Activated CD4-positive, alpha-beta T cell treated with anti-CD3 and anti-CD28 coated beads, Interleukin-2, amount 10 ng/mL, durations not matched to agents 7 days and 5 days (primary cell): ENCODE measurements at places on chromosomes 3 and 15.

DNA sequence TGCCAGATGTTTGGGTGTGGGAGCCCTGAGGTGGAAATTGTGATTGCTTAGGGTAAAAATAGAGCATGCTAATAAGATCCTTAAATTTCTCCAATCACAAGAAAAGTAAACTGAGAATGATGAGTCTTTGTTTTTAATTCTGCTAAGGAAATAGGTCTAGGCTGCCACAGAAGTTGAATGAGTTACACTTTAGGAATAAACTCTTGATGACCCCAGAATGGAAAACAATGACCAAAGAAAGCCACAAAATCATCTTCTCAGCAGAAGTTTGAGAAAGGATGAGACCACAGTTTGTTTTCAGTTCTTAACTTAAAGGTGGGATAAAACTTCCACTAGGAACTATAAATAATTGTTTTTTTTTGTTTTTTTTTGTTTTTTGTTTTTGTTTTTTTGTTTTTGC lies 164.6 kb upstream of the BCL6 start:
- no peak for DNase-seq

DNA sequence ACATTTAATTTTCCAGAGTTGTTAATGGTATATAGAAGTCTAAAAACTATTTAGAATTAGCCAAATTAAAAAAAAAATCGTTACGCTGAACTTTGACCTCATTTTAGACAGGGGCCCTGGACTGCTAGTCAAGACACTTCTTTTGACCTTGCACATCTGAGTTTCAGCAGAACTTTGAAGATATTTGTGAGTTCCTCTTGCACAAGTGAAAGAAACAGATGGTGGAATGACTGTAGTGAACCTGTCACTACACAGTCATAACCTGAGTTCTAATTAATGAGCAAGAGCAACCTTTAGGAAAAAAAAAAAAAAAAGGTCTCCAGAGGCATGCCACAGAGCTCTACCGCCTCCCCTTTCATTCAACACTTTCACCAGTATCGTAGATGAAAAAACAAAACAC lies 5.3 kb downstream of the MYO5C start:
- no peak for DNase-seq

DNA sequence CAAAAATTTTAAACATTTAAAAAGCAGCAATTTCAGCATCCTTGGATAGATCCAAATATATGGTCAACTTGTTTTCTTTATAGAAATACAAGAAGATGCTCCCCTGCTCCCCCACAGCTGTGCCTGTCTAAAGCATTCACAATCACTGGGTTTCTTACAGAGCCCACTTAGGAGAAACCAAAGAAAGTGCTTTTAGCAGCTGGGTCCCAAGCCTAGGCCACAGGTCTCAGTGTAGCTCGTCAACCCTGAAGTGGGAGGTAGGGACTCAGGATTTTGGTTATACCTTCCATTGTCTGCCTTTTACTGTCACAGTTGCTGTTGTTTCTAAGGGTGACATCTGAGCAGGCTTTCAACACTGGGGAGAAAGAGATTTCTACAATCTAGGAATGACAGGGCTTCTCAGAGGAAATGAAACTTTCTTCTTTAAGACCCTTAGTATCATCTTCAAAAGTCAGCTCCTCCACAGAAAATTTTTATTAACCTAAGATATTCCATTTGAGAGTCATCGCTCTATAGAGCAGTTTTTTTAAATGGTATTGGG lies 199.3 kb upstream of the CMC1 start:
- no peak for DNase-seq

GRCh38 chr3:150324788-150325187 lies 83.3 kb upstream of the TSC22D2 start:
- no peak for DNase-seq

- no peak for DNase-seq
These were observed 23.4 kb downstream of the EDEM1 start for GRCh38 chr3:5210926-5211325.

GRCh38 chr3:179590669-179591068 lies 13.8 kb downstream of the MRPL47 start:
- no peak for DNase-seq
